ENCODE measurements at places on chromosomes 11 and 22. TPM values are rescaled to one million over a fixed set of nuclear protein-coding genes. Genes with fewer than 3 reads are reported as not detected.

DNA sequence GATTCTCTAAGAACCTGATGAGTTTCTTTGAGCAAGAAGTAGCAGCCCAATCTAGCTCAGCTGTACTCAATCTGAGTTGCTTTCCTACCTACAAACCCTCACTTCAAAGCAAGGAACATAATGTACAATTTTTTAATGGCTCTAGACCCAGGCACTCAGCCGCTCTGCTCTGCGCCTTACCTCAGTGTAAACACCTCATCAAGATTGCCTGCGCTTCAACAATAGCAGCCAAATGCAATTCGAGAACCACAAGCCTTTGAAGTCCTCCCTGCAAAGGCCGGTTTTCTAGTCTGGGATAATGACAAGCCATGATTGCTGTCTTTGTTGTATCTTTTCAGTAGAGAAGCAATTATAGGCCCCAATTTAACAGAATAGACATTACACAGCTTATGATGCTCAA lies 38.0 kb downstream of the JHY start:
- DNase-seq = no peak

- DNase-seq = no peak
Measured at GRCh38 chr22:28172892-28173670, 254.0 kb upstream of the PITPNB start.

ZP1 gene
- total RNA-seq = 0.36 TPM

SCYL1 gene
- total RNA-seq = 115 TPM

MB gene
- total RNA-seq = 0.36 TPM

All from osteoblast (primary cell).